ENCODE measurements at places on chromosomes 3 and 15. TPM values are rescaled to one million over a fixed set of nuclear protein-coding genes. Genes with fewer than 3 reads are reported as not detected.

The UROC1 gene
- total RNA-seq = not detected

The IGDCC3 gene
- total RNA-seq = 0.19 TPM

The CFAP91 gene
- 0.29 TPM for total RNA-seq

The SLC9C1 gene
- total RNA-seq = not detected

The XRN1 gene
- 6.0 TPM for total RNA-seq

The SLC6A1 gene
- total RNA-seq = not detected

The OXSR1 gene
- total RNA-seq = 41.1 TPM

The FHIT gene
- total RNA-seq = 0.64 TPM

The MOBP gene
- not detected for total RNA-seq

The GPR149 gene
- total RNA-seq = not detected

The SLC22A14 gene
- total RNA-seq = not detected

The SH2D7 gene
- total RNA-seq = not detected

The NECTIN3 gene
- 14.3 TPM for total RNA-seq

The UBA7 gene
- 0.54 TPM for total RNA-seq

The INSYN1 gene
- total RNA-seq = 2.2 TPM

Data from A549 treated with ZK216348 at 1 μM for 4 hours (cell line).